ENCODE measurements at places on chromosomes 2 and 18.

DNA sequence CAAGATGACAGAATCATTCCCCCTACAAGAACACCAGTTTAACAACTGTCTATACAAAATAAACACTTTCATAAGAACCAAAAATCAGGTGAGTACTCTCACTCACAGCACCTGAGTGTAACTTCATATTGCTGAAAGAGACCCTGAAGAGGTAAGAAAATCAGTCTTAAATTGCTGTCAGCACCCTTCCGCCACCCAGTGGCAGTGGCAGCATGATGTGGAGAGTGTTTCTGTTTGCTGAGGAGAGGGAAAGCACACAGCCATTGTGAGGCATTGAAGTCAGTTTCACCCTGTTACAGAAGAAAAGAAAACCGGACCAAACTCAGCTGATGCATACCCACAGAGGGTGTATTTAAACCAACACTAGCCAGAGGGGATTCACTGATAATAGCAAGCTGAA lies 1240.8 kb upstream of the CRIM1 start:
- DNase-seq: no peak

DNA sequence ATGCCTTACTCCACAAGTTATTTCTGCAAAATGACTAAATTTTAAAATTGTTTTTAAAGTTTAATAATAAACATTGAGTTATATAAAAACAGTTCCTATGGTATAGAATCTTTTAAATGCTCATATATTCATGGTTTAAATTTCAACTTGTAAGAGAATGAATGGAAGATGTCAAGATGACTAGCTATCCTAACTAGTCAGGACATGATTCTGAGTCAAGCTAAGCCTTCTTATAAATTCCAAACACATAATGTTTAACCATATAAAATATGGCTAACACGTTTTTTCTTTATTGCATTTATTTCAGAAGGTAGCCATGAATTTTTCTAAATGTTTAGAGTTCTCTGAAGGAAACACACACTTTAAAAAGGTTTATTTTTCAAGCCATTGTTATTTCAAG lies 320.4 kb downstream of the CBLN2 start:
- DNase-seq: no peak

DNA sequence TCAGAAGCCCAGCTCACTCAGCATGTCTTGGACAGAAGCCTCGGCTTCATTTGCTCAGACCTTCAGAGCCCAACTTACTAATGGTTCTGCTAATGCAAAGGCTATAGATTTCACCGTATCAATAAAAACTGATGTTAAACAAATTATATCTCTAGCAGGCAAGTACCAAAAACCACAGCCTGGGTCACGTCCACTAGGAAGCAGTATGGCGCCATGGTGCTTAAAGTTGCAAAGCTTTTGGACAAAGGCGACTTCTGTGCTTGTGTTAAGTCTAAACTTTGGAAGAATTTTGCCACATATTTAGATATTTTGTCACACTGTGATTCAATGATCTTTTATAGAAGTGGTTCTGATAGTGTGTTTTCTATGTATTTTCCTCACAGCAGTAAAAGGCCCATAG lies 276.8 kb upstream of the PARD3B start:
- DNase-seq: no peak

DNA sequence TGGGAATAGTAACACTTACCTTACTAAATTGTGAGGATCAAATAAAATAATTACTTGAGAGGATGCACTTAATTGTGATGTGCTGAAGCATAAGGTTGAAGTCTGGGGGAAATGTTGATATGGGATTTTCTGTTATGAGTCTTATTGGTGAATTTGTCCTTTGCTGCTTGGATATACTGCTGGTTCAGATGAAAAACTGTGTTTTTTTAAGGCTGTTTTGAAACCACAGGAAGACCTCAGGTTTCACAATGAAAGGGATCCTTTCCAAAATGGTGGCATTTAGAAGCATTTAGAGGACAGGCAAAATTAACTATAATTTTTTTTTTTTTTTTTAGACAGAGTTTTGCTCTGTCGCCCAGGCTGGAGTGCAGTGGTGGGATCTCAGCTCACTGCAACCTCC lies 34.9 kb downstream of the SPATS2L start:
- no peak for DNase-seq

DNA sequence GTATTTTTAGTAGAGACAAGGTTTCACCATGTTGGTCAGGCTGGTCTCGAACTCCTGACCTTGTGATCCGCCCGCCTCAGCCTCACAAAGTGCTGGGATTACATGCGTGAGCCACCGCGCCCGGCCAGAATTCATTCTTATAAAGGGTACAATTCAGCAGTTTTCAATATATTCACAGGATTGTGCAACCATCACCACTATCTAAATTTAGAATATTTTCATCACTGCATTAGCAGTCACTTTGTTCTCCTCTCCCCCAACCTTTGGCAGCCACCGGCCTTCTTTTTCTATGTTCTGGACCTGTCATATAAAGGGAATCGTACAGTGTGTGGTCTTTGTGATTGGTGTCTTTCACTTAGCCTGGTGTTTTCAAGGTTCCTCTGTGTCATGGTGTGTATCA lies 40.7 kb downstream of the TCF7L1 start:
- no peak for DNase-seq

- DNase-seq: peak; percentile 16
Observed at GRCh38 chr2:179049546-179050311, at the start of gene CCDC141. Gene CCDC141 (minus strand): TSS chr2:179050137. CDS start chr2:179049941, 196 bp downstream.

- no peak for DNase-seq
Observed at GRCh38 chr2:43121580-43122314, 104.7 kb downstream of the ZFP36L2 start.

GRCh38 chr2:126723281-126723815 lies 67.4 kb downstream of the GYPC start:
- no peak for DNase-seq

DNA sequence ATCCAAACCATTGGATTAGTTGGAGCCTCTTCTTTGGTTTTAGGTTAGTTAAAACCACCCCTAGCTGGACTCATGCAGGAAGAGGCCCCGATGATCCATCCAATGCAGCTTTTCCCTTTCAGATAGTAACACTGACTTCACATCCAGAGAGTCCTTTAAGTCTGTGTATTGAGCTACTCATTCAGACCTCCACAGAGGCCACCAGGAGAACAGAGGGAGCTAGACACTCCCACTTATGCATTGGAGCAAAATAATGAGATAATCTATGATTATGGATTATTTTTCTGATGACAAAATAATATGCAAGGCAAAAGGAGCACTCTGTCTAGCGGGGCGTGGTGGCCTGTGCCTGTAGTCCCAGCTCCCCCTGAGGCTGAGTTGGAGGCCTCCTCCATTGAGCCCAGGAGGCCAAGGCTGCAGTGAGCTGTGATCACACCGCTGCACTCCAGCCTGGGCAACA lies 1.6 kb upstream of the ROCK2 start:
- DNase-seq: no peak

DNA sequence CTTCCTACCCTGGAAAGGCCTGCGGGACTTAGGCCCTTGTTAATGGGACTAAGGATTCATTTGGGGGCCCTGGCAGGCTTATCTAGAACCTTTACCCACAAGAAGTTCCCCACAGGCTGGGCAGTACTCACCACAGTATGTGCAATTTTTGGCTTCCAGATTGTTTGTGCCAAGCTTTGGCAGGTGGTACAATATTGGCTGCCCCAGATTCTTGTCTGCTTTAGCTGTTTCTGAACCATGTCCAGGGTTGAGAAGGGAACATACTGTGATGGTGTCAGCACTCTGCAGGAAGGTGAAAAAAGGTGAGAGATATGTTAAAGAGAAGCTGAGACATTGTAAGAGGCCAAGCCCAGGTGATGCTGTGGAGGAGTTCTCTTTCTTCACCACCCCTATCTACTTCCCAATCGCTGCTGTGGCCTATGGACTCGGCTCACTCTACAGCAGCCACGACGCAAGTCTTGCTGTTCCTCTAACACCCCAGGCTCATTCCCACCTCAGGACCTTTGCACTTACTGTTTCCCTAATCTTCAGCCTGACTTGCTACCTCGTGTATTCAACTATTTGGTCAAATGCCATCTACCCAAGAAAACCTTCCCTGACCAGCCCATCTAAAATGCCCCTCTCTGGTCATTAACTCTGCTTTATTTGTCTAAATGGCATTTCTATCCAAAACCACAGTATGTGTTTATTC lies 9.2 kb downstream of the SLC4A5 start:
- DNase-seq: no peak

GRCh38 chr18:11649839-11650238 lies 39.2 kb upstream of the GNAL start:
- DNase-seq: no peak

GRCh38 chr18:13265008-13265910 lies 46.7 kb downstream of the LDLRAD4 start:
- DNase-seq: peak; percentile 55

DNA sequence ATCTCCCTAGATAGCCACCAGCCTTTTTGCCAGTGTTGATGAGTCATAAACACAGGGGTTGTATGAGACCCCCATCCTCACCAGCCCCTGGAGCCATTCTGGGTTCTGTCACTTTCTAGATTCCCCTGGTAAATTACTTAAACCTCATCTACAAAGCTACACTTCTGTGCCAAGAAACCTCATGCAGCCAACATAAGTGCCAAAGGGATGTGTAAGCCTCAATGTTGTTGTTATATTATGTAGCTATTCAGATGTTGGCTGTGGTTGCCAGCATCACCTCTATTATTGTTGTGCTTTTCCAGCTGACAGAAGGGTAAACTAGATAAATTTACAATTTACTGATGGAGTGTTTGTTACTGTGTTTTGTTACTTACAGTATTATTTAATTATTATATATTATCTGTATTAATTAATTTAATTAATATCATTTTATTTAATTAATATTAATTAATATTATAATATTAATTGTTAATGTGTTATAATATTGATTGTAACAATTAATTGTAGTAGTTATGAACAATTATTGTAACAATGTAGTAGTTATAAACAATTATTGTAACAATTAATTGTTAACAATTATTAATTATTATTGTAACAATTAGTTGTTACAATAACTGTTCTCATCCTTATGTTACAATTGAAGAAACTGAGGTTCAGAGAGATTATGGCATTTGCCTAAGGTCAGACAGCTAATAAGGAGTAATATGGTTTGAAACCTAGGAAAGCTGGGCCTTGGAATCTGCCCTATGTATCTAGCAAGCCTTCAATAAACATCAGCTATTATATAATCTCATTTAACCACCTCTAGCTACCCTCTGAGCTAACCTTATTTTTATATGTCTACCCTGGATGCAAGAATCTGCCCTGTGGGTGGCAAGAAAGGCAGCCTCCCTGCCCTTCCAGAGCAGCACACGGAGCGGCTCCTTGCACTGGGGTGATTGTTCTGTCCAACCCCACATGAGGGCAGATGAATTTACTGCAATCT lies 36.1 kb downstream of the PSTPIP2 start:
- no peak for DNase-seq

DNA sequence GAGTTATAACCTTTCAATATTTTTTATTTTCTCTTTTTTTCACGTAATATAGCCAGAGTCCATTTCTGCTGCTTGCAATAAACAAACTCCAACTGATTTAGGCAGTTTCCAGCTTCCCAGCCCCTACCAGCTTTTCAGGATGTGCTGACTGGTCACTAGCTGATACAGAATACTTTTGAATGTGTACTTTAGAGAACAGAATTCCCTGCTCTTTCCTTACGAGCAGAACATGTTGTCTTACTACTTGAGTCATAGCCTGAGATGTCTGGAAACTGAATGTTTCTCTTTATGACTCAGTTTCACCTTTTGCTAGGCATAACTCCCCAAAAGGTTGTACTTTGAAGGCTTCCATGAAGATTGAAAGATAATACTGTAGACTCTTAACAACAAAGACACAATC lies 44.5 kb upstream of the KCNE4 start:
- DNase-seq: no peak

- DNase-seq: no peak
Observed at GRCh38 chr18:66764230-66764629, 160.3 kb upstream of the CDH19 start.

DNA sequence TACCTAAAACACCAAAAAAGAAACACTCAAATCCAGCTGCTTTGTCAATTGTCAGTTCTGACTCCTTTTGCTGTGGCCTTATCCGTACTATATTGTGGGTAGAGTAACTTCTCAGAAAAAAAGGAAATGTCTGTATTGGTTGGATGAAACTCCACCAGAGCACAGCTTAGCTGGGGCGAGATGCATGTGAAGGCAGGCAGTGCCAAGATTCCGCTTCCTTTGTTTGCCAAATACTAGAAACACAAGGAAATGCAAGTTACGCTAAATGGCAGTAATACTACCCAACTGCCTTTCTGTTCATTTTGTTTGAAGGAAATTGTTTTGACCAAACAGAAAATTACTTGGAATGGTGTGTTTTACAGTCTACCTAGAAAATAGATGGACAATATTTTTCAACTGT lies 10.0 kb downstream of the KLF11 start:
- DNase-seq: no peak

- DNase-seq: no peak
Observed at GRCh38 chr2:142037066-142037465, 93.8 kb downstream of the LRP1B start.

- DNase-seq: no peak
Observed at GRCh38 chr2:173751245-173751975, 213.8 kb downstream of the SP3 start.

- DNase-seq: no peak
Observed at GRCh38 chr2:25123682-25124081, 44.7 kb downstream of the POMC start.

- no peak for DNase-seq
Observed at GRCh38 chr2:653645-654425, 23.4 kb downstream of the TMEM18 start.

- DNase-seq: no peak
Observed at GRCh38 chr2:59449274-59449673, 1104.2 kb downstream of the BCL11A start.

- DNase-seq: no peak
Observed at GRCh38 chr18:48860269-48861180, 90.2 kb downstream of the SMAD7 start.

DNA sequence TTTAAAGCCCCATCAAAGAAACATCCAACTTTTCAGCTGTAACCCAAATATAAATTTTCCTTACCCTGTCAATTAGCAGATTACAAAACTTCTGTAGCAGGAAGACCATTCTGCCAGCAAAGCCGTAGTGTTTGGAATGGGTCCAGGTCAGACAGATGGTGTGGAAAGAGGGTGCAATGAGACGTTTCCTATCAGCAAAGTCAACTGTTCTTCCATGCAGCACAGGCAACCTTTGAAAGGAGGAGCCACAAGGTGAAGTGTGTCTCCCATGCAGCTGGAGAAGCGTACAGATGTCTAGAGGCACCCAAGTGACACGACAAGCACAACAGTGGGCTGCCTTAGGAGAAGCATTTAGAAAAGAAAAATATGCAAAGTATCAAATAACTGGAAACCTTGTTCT lies 83.7 kb downstream of the SP3 start:
- DNase-seq: no peak

GRCh38 chr2:129061069-129061768 lies 742.6 kb upstream of the HS6ST1 start:
- no peak for DNase-seq

Measured in activated naive CD8-positive, alpha-beta T cell treated with anti-CD3 and anti-CD28 coated beads, Interleukin-2, amount 50 U/mL, for 24 hours (primary cell).